ENCODE measurements at places on chromosomes 3 and 15.

DNA sequence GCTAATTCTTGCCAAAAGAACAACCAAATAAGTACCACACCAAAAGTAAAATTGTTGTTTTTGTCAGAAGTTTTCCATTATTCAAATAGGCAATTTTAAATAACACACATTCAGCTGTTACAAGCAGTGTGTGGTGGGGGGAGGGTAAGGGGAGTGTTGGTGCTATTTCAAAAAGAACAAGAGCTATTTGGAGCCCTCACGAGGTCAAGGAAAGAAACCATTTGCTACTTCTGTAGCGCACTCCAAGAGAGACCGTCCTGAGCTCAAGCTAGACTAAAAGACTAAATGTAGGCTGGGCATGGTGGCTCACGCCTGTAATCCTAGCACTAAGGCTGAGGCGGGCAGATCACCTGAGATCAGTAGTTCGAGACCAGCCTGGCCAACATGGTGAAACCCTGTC, 21.2 kb upstream of the IGF2BP2 start:
- no peak for DNase-seq

GRCh38 chr3:98602078-98602678, 8.8 kb upstream of the CPOX start:
- no peak for DNase-seq

GRCh38 chr3:154132777-154133375, 11.7 kb downstream of the ARHGEF26 start:
- no peak for DNase-seq

DNA sequence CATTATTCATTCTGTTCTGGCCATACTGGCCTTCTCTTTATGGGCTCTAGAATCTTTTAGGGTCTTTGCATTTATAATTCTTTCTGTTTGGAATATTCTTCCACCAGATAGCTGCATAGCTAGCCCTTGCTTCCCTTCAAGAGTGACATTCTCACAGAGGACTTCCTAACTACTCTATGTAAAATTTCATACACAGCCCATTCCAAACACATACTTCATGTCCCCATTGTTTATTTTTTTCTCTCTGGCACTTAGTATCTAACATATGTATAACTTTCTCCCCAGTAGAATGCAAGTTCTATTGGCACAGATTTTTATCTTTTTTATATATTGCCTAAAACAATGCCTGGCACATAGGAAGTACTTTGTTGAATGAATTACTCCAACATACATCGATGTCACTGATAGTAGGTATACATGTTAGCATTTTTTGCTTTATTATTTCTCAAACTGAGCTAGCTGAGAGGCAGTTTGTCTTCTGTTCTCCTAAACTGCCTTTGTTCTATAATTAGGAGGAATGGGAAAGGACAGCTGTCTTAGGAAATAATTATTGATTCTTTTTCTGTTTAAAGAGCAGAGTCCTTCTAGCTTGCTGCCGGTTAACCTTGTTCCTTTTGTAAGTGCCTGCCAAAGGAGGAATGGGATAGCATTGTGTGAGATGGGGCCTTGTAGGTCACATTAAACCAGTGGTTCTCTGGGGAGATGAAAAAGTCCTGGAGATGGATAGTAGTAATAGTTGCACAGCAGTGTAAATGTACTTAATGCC, 7.9 kb downstream of the FAM162A start:
- DNase-seq = no peak

GRCh38 chr3:133998691-133999241, 31.0 kb downstream of the SLCO2A1 start:
- DNase-seq = no peak

GRCh38 chr3:9439331-9439730, 41.9 kb downstream of the SETD5 start:
- no peak for DNase-seq

- no peak for DNase-seq
Measured at GRCh38 chr15:75696311-75696720, 16.3 kb downstream of the CSPG4 start.

DNA sequence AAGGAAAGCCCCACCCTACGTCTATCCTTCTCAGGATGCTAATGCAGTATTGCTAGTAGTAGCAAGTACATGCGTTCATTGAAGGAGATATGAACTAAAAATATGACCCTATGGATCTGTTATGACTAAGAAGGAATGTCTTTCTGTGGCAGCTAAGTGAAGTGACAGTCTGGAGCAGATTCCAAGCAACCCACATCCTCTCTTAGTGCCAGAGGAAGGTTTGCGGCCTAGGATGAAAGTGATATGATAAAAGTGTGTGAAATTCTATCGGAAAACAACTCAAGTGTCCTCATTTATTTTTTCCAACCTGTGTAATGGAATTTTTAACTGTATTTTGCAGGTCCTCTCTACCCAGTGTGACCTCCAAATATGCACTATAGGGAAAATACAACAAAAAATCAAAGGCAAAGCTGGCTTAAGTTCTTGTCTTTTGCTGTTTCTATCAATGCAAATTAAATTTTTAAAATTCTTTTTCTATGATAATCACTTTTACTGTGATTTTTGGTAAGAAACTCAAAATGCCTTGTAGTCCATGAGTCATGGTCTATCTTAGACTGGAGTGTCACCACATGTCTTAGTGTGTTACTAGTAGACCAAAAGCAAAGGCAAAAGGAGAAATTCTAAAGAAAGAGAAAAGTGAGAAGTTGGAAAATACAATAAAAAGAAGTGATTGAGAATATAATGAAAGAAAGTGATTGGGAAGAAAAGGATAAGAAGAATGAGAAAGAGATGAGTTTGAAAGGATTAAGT, 161.2 kb upstream of the TMCO5A start:
- no peak for DNase-seq

GRCh38 chr3:36214460-36214859, 165.8 kb upstream of the STAC start:
- no peak for DNase-seq

DNA sequence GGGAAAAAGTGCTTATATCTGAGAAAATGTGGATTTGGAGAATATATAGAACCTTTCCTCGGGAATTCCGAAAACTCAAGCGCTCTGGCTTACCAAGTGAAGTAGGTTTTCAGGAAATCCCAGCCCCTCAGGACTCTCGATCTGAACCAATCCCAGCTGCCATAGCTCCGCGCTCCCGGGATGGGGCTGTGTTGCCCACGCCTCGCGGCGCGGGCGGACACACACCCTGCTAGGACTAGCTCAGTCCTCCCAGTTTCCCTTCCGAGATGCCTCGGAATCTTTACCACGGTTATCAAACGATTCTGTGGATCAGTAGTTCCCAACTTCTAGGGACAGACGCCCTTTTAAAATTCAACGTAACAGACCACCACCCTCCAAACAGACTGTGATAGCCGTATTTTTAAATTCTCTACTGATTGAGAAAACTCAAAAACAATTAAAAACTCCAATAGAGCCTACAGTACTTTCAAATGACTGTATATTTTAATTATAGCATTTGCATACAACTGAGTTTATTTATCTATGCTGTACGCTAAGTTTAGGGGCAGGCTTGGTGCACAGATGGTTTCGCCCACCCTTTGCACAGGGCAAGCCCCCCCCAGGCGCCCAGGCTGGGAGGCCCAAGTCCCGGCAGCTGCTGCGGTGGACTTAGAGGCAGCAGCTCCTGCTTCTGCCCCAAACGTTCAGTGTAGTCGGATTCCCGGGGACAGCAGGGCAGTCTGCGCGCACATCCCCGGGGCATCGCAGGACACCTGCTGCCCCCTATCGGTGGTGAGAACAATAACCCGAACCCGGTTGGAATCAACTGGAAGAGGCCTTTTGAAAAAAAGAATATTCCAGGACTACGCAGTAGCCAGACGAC, 52.3 kb downstream of the CCDC54 start:
- no peak for DNase-seq

Data from stimulated activated CD8-positive, alpha-beta memory T cell treated with anti-CD3 and anti-CD28 coated beads, Interleukin-7, amount 100 ng/mL, for 1 hour (primary cell).